ENCODE measurements at places on chromosomes 2 and 18.

GRCh38 chr2:27042159-27042661, 9.3 kb upstream of the AGBL5 start:
- DNase-seq = no peak

GRCh38 chr2:116724550-116724949, 1089.9 kb upstream of the DDX18 start:
- DNase-seq = no peak

DNA sequence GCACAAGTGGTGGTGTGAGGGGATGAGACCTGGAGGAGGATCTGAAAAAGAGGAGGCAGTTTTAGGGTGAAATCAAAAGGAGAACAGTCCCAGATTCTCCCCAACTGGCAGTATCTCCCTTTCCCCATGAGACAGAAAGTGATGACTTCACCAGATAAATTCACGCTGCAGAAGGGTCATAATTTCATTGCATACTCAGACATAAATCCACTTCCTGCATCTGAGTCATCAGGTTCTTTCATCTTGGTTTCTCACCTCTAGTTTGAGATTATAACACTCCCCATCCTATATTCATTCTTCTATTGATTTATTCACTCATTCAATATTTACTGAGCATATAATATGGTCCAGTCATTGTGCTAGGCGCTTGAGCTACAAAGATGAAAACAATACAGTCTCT, 64.7 kb downstream of the CCDC148 start:
- peak; percentile 1 for DNase-seq

GRCh38 chr18:58515175-58515775, 113.6 kb downstream of the ALPK2 start:
- DNase-seq = no peak

DNA sequence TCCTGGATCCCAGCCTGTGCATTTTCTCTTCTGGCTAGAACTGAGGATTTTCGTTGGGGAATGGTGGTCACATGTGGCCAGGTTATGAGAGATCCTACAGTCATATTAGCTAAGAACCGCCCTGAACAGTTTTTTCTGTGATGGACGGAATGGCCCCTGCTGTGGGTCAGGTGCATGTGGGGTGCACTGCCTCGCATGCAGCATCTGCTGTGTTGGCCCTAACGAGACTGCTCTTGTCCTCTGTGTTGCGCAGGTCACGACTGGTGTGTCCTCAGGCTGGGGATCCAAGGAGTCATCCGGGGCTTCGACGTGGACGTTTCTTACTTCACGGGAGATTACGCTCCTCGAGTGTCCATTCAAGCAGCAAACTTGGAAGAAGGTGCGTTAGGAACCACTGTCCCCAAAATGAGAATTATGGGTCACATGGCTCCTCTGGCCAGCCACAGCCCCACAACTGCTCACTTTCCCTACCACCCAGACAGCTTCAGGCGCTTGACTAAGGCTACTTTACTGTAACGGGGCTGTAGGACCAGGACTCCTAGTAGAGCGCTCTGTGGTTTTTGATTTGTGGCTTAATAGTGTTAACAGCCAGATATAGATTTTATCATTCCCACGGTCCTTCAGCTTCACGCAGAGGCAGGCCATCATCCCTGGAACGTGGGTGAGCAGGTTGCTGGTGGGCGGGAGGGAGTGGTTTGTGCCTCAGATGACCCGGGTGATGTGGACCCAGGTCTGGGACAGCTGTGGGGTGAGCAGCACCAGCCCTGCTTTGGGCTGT, 21.8 kb downstream of the ALLC start:
- DNase-seq = no peak

DNA sequence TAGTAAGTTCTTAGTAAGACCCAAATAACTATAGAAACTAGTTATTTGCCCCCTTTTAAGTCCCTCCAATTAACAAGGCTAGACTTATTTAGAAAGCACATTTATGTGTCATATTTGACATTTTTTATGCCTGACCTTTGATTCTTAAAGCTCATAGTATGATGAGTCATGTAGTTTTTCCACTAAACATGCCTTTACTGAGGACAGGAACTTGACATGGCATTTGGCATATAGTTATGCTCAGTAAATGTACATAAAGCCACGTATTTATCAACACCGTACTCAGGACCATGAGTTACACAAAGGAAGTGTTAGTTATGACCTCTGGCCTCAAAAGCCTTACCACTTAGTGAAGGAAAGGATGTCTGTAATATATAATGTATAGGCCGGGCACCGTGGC, 78.9 kb downstream of the GNAL start:
- no peak for DNase-seq

- DNase-seq = no peak
These were observed 62.4 kb upstream of the OTOF start for GRCh38 chr2:26540306-26540705.

- DNase-seq = no peak
These were observed 261.3 kb downstream of the CDH19 start for GRCh38 chr18:66342577-66342976.

- DNase-seq = no peak
These were observed 226.3 kb upstream of the HDAC4 start for GRCh38 chr2:239626961-239627592.

GRCh38 chr18:30358555-30358954, 684.0 kb downstream of the DSC3 start:
- no peak for DNase-seq

- no peak for DNase-seq
These were observed 78.5 kb upstream of the PTPRM start for GRCh38 chr18:7488571-7488970.

DNA sequence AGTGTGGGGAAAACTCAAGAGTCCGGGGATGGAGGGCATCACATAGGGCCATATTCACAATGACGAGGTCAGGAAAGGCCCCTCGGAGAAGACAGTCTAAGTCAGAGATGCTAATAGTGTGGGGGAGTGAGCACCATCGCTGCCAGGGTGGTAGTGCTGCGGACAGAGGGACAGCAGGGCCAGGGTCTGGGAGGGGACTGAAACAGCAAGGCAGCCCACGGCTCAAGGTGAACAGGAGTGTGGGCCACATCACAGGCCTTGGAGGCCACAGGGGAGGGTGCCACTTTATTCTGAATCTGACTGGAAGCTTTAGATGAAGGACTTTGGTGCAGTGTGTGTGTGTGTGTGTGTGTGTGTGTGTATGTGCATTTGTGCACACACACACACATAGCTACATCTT, 130.9 kb upstream of the GLI2 start:
- no peak for DNase-seq

- DNase-seq = no peak
These were observed 83.9 kb downstream of the ACTR3 start for GRCh38 chr2:113973810-113974209.

DNA sequence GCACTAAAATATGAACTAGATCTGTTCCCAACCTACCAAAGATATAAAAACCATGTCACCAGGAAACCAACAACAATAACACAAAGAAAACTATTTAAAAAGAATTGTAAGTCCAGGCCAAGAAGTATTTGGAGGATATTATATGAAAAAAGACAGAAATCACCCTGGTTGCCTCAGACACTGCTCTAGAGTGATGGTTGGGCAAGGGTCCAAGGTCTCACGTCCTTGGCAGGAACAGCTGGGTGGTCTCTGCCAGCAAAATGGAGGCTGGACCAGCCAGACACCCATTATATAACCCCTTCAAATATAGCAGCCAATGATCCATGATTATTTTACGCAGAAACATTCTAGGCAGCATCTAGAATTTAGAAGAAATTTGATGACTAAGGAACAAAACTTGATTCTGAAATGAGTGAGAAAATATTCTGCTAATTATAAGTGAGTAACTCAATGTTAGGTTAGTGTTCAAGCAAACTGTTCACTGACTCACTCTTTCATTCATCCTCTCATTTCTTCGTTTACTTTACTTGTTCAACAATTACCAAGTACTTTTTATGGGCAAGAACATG, 35.4 kb downstream of the MRPL35 start:
- DNase-seq = no peak

GRCh38 chr18:31572368-31572767, 19.3 kb upstream of the TTR start:
- DNase-seq = no peak
